ENCODE measurements at places on chromosomes 16 and 17.

- no peak for DNase-seq
These were observed 1.3 kb upstream of the TBX4 start for GRCh38 chr17:61450641-61451537.

DNA sequence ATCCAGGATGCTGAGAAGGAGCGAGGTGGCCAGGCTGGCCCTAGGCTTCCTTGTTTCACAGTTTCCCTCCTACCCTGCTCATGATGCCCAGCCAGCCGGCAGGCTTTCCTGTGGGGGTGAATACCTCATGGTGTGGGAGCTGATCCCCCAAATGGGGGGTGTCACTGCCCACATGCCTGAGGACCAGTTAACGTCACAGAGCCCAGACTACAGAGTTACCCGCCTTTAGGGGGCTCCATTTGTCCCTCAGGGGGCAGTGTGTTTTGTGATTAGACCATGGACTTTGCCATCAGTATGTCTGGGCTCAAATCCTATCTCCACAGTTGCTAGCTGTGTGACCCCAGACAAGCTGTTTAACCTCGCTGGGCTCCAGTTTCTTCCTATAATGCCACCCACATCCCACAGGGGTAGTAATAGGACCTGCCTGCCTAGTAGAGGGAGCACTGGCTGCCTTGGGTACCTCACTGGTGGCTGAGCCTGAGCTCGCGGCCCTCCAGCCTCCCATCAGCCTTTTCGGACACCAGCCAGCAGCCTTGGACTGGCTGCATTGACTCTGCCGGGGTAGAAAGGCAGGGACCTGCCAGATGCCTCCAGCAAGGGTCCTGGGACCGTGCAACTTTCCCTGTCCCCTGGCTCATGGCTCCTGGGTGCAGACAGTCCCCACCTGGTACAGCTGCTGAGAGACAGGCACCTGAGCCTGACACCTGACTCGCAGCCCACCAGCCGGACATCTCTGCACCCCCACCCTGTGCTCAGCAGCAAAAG lies 87.5 kb upstream of the GSE1 start:
- DNase-seq, result no peak

- no peak for DNase-seq
These were observed 118.4 kb upstream of the CDC42EP4 start for GRCh38 chr17:73430165-73430680.

DNA sequence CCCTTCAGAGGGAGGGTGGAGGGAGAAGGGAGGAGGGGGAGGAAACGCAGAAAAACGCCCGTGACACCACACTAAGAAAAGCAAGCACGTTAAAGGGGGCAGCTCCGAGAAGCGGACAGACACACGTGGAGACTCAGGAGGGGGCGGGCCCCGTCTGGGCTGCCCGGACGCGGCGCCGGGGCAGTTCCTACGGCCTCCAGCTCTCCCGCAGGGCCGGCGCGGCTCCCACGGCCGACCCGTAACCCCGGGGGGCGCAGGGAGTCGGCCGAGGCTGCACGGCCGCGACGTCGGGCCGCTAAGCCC lies 362 bp downstream of the KLHDC4 start:
- DNase-seq, result peak; percentile 61

DNA sequence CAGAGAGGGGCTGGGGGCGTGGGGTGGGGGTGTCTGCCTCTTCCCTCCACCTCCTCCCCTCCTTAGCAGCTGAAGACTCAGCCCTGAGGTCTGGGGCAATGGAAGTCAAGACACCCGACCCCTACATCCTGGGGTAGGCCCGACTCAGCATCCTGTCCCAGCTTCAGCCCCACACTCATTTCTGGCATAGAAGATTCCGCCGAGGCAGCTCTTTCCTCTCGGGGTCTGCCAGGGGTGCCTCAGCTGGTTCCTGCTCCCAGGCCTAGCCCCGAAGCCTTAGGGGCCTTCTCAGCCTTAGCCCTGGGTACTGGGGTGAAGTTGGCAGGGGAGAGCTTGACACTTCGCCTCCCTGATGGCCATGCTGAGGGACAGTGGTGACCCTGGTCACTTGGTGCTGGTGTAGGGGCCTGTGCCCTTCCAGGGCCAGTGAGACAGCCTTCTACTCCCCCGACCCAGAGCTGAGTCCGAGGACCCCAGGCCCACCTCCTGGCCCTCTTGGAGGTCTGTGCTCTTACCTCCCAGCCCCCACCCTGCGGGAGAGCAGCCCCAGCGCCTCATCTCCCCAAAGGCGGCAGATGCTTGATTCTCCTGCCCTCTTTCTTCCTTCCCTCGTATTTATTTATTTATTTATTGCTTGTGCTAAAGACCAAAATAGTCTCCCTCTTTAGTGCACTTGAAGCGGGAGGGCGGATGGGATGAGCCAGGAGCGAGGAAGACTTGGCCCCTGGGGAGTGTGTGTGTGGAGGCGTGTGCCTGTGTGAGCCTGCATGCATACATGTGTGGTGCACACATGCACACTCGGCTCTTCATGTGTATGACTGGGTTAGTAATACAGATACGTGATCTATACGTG lies 42.5 kb downstream of the KCNJ12 start:
- DNase-seq, result no peak

GRCh38 chr16:66462912-66463311 lies 35.8 kb downstream of the BEAN1 start:
- DNase-seq, result no peak

GRCh38 chr16:85983606-85984230 lies 84.8 kb downstream of the IRF8 start:
- no peak for DNase-seq

DNA sequence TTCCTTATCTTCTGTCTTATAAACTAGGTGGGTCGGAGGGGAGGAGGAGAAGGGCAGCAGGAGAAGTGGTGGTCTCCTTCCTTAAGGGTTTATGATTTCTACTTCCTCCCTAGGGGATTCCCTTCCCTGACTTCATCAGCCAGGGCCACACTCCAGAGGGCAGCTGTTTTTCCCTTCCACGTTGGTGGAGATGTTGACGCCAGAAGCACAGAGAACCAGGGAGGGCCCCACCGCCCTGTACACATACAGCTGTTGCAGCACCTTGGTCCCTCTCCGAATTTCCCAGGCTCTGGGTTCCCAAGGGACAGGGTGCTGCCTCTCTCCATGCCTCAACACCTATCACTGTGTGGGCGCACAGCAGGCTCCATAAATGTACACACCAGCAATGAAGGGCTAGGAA lies 5.6 kb upstream of the SLC6A4 start:
- no peak for DNase-seq

DNA sequence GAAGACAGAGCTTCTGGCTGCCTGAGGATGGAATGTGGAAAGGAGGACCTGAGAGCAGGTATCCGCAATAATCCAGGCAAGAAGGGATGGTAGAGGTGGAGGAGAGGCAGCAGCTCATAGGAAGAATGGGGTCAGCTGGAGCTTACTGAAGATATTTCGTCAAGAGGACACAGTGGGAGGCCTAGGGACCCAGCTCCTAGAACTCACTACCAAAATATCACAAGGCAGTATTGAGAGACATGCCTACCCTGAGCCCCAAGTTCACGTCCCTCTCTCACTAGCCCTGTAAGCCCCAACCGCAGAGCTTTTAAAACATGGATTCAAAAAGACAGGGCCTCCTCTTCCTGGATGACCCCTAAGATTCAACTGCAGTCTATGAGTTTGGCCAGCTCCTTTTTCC lies 14.2 kb upstream of the CCL8 start:
- no peak for DNase-seq

GRCh38 chr17:75152523-75152921 lies 1.8 kb downstream of the JPT1 start:
- DNase-seq, result no peak

DNA sequence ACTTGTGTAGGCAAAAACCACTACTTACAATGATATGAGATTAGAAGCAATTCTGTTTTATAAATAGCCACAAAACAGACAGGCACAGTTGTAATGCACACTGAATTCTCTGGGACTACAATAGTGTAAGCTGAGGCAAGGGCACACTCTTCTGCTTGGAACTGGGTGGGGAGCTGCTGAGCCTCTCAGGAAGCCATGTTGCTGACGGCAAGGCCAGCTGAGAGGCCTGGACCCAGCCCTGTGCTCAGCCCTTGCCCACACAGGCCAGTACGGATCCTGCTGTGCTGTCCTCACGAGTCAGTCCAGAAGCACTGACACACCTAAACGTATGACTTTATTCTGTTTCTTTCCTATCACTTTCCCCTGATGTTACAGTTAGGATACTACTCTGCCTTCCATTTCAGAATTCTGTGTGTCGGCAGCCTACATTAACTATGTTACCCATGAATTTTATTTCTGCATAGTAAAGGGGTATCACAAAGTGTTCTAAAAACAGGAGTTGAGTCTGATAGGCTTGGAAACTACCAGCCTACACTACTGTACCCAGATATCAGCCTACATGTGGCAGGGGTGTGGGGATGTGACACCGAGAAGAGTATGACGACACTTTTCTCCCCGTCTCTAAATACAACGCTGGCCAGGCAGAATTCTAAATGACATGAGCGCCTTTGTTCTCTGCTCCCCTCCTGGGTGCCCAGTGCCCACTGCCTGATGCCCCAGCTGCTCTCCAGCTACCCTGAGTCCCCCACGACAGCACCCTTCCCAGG lies 41.1 kb upstream of the FAAP100 start:
- DNase-seq, result no peak

DNA sequence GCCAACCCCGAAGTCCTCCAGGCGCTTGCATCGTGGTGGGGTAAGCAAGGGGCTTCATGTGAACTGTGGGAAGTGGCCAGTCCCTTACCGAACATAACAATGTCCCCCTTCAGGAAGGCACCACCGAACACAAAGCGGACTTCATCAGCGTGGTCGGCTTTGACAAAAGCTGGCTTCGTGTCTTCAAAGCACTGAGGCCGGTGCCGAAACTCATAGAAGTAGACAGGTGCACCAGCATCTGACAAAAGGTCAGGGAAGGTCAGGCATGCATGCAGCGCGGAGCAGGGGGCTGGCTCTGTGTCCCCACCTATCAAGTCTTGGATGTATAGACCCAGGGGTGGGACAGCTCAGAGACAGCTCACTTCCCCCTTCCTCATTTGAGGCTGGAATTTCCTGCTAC lies 16.6 kb upstream of the CES1 start:
- DNase-seq, result no peak

GRCh38 chr16:48613061-48613957 lies 3.3 kb upstream of the N4BP1 start:
- DNase-seq, result peak; percentile 70

DNA sequence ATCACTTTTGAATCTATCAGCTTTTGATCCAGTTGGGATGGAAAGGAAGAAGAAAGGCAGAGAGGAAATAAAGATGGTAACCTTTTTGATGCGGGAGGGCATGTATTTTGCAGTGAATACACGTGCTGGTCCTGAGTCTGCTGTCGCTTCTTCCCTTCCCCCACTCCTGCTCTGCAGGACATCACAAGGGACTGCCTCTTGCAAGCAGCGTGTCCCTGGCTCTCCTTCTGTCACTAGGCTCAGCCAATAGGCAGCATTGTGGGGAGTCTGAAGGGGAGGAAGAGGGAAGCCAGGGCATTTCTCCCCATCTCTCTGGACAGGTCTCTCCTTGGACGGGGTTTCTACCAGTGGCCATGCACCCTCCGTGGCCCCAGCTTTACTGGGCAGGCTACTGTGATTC lies 15.7 kb upstream of the WFDC1 start:
- no peak for DNase-seq

DNA sequence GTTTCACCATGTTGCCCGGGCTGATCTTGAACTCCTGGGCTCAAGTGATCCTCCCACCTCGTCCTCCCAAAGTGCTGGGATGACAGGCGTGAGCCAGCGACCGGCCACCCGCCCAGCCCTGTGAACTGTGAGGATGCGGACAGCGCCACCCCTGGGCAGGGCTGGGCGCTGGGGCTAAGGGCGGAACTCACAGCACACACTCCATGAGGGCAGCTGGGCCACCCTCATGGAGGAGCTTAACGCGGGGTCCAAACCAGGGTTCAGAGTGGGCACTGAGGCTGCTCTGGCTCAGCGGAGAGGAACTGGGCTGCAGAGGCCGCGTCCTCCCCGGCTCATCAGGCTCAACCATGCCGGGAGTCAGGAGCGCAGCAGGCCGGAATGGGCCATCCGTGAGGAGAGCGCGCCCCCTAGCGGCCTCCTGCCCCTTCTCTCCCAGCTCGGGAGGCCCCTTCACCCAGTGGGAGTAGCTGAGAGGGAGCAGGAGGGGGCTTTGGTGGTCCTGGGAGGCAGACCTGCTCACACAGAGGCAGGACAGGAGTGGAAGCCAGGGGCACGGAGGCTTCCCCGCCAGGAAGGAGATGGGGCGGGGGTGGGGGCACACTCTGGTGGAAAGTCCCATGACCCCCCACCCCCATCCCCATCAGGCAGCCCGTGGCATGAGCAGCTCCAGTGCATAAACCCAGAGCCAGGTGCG lies 13.8 kb downstream of the CORO7 start:
- peak; percentile 85 for DNase-seq

DNA sequence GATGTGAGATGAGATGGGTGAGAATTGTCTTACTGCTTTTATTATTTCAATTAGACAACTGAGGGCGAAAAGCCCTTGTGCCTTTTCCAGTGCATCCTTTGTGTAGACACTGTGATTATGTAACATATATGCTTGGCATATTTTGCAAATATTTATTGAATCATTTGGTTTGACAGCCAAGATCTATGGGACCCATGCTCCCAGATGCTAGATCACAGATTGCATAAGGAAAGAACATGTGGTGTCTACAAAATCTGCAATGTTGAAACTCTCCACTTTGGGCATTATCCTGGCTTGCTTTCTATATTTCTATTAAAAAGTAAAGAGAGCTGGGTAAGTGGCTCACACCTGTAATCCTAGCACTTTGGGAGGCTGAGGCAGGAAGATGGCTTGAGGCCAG lies 4.8 kb upstream of the COG1 start:
- DNase-seq, result no peak

DNA sequence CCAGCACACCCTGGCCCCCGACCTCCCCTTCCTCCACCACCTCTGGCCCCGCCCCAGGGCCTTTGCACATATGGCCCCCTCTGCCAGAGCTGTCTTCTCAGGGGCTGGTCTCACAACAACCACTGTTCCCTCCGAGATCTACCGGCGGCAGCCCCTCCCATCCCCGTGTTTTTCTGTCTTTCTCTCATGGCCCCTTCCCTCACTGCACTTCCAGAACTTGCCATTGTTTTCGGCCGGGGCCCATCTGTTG lies 30.2 kb downstream of the ZFPM1 start:
- DNase-seq, result no peak

- peak; percentile 34 for DNase-seq
These were observed 82.2 kb downstream of the TNRC6C start for GRCh38 chr17:78040440-78041385.
